ENCODE measurements at places on chromosomes 13 and 19.

DNA sequence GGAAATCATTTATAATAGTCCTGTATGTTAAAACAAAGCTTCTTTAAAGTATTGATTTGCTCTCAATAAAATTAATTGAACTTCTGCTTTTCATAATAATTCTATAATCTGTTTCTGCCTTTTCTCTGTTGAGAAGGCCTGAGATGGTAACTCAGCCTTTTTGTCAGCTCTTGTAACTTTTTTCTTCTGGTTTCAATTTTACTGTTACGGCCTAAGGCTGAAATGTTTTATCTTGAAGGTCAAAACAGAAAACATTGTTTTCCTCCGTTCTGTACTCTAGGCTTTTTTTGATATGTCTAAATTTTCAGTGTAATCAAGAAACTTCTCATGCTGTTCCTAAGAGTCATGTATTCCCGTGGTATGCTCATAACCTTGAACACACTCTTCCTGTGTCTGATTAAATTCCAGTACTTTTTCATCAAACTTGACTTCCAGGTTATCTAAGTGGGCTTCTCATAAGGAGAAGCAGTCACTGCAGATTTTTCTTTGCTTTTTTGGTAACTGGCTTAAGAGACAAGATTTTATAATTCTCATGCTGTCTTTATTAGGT lies 7.6 kb upstream of the NAXD start:
- no peak for DNase-seq

DNA sequence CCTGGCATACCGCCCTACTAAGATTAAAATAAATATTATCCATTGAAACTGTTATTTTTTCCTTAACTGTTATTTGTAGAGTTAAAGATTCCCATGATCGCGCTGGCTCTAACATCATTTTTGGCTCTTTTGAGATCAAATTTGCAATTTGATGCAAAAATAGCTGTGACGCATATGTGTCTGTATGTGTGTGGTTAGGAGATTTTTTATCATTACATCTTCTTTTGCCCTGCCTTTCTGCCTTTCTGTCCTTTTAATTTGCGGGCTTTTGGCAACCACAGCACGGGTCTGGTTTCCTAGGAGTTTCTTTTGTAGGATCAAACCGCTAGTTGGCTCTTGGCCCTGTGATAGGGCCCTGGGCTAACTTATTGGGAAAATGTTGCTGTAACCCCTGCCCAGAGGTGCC lies 37.3 kb upstream of the ALOX5AP start:
- DNase-seq: no peak

GRCh38 chr13:76886005-76886291 lies 257 bp downstream of the KCTD12 start:
- DNase-seq: no peak

DNA sequence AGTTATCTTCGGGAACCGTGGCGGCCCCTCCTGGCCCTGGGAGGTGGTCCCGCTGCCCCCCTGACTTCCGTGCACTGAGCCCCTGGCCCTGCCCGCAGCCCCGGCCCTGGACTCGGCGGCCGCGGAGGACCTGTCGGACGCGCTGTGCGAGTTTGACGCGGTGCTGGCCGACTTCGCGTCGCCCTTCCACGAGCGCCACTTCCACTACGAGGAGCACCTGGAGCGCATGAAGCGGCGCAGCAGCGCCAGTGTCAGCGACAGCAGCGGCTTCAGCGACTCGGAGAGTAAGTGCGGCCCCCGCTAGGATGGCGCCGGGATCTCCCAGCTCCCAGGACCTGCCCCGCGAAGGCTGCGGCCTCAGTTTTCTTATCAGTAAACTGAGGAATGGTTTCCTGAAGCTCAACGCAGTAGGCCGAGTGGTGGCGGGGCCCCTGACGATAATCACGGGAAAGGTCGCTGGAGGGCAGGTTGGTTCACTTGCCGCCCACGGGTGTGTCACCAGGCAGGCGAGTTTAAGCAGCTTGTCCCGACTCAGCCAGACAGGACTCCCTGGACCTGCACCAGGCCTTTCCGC lies 924 bp downstream of the RGCC start:
- DNase-seq: no peak

DNA sequence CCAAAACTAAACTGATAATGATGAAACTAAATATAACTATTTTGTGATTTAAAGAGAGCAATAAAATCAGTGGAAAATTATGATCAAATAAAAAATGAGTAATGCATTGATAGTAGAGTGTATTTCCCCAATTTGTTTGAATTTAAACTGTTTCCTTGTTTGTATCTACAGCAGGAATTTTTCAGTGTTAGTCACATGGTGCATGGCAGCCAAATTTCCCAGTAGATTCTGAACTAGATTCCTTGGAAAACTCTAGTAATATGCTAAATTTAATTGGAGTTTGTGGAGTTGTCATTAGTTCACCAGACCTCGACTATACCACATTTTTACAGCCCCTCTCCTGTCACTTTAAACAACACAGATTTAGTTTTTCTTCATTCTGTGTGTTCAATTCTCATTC lies 156.2 kb downstream of the PCCA start:
- DNase-seq: no peak

GRCh38 chr13:43095771-43096719 lies 72.7 kb downstream of the DNAJC15 start:
- DNase-seq: no peak

DNA sequence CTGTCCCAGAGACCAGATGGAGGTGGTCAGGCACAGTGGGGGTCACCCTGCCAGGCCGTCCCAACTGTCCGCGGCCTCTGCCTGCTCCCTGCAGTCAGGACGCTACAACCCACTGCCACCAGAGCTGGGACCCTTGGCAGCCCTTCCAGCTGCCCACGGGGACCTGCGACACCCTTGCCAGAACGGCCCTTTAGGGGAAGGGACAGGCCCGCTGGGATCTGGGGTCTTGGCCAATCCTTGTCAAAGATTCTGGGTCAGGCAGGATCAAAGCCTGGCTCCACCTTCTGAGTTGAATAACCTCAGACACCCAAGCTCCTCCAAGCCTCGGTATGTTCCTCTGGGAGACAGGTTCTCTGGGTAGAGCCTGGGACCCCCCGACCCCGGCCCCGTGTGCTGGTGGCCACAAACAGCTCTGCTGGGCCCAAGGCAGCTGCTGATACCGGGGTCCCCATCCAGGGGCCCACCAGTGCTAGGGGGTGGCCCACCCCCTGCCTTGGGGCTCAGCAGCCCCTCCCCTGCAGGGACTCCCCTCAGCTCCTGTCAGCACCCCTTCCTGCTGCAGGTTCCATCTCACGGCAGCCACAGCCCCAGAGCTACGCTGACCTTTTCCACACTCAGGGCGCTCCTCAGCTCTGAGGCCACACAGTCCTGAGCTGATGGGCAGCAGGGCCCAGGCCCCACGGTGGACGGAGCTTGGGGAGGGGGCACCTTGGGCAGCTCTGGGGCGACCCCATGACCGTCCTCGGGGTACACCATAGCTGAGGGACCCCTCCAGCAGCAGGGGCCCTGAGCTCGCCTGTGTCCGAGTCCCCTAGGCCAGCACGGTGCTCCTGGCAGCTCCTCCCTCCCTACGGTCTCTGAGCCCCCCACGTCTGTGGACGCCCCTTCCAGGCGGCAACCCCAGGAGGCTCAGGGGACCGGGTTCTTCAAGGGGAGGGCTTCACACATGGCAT lies 18.4 kb downstream of the SBNO2 start:
- DNase-seq: no peak

DNA sequence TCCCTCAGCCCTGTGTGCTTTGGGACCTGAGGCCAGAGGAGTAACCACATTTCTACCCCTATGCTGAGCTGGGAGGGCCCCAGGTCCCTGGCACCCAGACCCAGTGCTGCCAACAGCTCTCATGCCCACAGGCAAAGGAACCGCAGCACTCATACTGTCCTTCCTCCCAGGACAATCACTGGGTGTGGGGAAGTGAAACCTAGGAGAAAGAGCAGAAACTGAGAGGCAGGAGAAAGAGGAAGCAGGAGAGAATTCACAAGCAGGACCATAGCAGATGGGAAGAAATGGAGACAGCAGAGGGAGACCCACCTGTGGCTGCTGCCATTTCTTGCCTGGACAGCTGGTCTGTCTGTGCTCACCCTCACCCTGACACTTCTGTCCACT lies 18.9 kb downstream of the CCDC97 start:
- DNase-seq: no peak
